ENCODE measurements at places on chromosomes 5 and 9. TPM values are rescaled to one million over a fixed set of nuclear protein-coding genes. Genes with fewer than 3 reads are reported as not detected.

DNA sequence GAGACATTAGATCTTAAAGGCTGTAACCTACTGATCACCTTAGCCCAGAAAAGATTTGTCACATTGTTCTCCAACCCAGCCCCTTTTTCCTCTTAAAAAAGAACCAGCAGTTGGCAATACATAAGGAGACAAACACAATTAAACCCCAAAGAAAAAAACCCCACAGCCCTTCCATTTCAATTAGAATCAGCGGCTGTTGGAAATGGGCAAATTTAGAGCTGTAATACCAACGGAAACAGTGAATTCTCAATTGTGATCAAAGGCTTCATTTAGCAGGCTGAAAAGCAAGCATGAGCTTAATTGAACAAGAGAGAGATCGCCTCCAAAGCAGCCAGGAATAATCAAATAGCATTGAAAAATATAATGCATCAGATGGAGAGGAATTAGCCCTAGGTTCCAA, 153.6 kb downstream of the FAM114A2 start:
- DNase-seq = no peak

DNA sequence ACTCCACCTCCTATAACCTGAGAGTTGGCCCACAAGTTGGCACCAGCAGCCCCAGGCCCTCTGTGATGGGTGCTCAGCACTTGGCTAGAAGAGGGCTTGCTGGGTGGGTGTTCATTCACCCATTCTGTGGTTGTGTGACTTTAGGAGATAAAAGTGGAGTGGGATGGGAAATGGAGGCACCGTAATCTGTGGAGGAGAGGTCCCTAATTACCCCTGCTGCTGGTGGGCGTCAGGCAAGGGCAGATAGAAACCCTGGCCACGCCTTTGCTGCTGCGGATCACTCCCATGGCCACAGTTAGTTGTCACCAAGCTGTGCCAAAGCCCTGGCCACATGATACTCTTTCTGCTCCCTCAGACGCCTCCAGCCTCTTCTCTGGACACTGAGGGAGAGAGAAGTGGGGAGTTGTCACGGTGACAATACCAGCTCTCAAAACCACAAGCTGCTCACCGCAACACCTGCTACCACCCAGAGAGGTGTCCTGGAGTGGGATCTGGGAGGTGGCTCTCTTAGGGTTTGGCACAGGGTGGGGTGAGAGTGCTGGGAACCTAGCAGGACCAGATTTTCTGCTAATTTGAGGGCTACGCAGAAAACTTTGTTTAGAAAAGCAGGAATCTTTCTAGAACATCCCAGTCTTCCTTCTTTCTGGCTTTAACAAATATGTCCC, 12.0 kb upstream of the NEUROG1 start:
- no peak for DNase-seq

- peak; percentile 93 for DNase-seq
These were observed at the start of gene MRPL41 for GRCh38 chr9:137551264-137552021. TSS of gene MRPL41 (plus strand) at chr9:137551879. CDS start at chr9:137552082, 203 bp downstream.

GRCh38 chr5:56561-57290, 35.2 kb upstream of the PLEKHG4B start:
- DNase-seq = no peak

ANKRD31 gene
- total RNA-seq = 0.22 TPM

CDC20B gene
- total RNA-seq = 0.31 TPM

ERBIN gene
- total RNA-seq = 61.2 TPM
